Gastroesophageal sphincter (tissue), 4 donors: ENCODE measurements at places on chromosomes 6 and 20. TPM values are rescaled to one million over a fixed set of nuclear protein-coding genes. Genes with fewer than 3 reads are reported as not detected.

- no peak for ATAC-seq
Measured at GRCh38 chr6:97292671-97293070, 9.7 kb upstream of the MMS22L start.

GRCh38 chr6:144123421-144123820 is 26.9 kb upstream of the STX11 start:
- no peak for ATAC-seq

- ATAC-seq = no peak
Measured at GRCh38 chr20:13422637-13423036, 201.6 kb downstream of the ISM1 start.

DNA sequence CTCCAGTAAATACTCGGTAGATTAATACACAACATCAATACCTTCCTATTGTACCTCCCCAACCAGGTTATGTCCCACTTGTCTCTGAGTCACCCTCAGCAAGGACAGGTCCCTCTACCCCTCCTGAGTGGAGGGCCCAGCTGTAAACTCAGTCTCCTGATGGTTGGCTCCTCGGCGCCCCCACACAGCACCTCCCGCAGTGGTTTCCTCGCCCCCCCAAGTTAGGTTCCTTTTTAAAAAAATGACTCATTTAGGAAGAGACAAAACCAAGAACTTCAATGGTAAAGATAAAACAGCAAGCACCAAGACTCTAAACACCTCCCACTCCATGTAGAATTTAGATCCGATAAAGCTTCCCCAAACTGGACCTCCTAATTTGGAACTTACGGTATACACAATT is 83.5 kb downstream of the TRERF1 start:
- no peak for ATAC-seq

DNA sequence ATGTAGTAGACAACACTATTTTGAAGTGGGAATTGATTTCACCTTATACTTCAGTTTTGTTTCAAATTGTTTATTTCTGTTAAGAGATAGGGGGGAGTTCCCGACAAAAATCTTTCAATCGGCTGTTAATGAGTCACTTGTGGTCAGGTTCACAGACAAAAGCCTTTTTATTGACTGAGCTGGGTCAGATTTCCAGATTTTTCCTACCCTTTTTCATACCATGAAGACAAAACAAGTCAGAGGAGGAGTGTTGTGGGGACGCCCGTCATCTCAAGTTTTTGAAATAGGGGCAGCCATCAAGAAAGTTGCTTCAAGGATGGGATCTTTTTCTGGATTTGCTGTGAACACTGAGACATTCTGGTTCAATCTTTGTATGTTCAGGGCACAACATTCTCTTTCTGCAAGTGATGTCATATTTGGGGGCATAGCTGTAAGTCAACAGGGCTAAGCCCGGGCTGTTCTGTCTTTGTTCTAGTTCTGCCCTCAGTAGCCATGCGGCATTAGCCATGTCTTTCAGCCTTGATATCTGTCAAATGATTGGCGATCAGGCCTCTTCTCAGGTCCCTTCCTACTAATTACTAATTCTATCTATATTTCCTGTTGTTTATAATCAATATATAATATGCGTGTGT is 496.0 kb upstream of the MARCKS start:
- ATAC-seq = no peak

The FAM83C gene
- 1.4 TPM for total RNA-seq

- peak; percentile 58 for ATAC-seq
Measured at GRCh38 chr6:128803911-128804310, 79.0 kb upstream of the LAMA2 start.

DNA sequence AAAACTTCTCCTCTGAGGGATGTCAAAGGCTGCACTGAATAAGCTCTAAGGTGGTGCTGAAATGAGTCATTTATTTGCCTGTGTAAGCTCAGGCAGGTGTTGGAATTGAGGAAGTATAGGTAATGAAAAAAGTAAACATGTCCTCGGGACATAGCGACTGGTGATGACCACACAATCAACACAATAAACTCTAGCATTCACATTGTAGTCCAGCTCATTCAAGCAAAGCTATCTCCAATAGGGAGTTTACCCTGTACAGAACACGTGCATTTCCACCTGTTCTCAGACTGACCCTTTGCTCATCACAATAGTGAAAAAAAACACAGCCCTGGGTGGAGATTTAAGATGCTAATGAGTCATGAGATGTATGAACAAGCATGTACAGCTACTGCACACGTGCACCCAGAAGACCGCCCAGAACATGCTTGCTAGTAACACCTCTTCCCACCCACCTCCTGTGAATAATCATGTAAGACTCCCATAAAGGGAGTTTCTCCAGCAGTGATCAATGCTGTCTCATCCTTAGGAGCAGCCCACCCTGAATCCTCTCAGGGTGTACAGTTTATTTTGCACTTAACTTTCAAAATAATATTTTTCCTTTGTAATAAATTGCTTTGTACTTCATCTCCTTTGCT is 33.0 kb upstream of the POU5F1 start:
- peak; percentile 57 for ATAC-seq

- no peak for ATAC-seq
Measured at GRCh38 chr20:64083804-64084684, at the start of gene LKAAEAR1. Gene LKAAEAR1 (minus strand): TSS chr20:64084398. CDS start chr20:64084219, 179 bp downstream.

The CRISP3 gene
- total RNA-seq = 35.3 TPM

DNA sequence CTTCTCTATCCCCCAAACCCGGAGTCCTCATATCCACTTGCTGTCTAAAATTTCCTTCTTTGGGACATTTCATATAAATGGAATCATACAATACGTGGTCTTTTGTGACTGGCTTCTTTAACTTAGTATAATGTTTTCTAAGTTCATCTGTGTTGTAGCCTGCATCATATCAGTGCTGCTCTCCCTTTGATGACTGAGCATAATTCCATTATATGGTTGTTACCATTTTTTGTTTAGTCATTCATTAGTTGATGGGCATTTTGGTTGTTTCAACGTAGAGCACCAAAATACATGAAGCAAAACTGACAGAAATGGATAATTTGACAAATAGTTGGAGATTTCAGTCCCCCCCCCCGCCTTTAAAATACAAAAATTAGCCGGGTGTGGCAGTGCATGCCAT is 71.5 kb downstream of the ZFAND3 start:
- ATAC-seq = no peak

GRCh38 chr6:98486057-98486456 is 348.3 kb upstream of the POU3F2 start:
- ATAC-seq = no peak

DNA sequence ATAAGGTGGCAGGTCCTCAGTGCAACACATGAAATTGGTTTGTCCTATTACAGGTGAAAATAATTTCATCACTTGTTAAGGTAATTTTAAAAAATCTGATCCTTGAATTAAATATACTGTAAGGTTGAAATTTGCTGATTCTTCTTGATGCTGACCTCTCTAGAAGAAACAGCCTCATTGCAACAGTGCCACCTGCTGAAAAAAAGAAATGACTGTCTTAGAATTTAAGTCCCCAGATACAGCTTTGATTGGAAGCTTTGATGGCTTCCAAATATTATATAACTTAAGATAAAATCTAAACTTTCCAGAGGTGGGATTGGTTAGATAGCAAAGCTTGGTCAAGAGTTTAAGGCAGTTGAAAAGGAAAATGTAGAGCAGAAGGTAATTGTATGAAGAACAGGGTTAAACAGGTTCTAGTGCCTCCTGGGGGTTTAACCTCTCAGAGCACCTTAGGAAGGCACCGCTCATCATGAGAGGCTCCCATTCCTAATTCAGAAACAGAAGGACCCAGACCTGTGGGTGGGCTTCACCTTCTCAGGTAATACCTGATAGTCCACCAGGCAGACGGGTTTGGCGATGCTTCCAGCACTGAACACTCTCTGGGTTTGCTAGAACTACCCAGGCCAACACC is 401.0 kb downstream of the PAX1 start:
- ATAC-seq = no peak

GRCh38 chr20:37775200-37775599 is 81.4 kb downstream of the CTNNBL1 start:
- no peak for ATAC-seq

DNA sequence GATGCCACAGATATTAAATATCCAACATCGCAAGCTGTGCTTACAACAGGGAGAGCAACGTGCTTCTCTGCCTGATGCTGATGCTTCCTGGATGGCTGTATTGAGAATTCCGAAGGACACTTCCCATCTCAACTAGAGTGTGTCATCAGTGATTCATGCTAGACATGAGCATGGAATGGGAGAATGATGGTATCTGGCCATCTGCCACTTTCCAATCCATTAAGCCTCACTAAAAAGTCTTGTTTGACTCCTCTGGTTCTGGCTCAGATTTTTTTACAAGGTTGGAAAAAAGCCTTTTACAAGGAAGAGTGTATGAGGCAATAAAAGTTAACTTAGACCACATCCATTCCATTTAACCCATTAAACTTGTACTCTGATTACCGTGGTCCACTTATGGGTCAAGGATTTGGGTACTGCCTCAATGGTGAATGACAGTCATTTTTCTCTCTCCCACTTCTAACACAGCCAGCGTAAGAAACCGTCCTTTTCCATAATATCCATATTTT is 265.3 kb downstream of the UST start:
- peak; percentile 79 for ATAC-seq

DNA sequence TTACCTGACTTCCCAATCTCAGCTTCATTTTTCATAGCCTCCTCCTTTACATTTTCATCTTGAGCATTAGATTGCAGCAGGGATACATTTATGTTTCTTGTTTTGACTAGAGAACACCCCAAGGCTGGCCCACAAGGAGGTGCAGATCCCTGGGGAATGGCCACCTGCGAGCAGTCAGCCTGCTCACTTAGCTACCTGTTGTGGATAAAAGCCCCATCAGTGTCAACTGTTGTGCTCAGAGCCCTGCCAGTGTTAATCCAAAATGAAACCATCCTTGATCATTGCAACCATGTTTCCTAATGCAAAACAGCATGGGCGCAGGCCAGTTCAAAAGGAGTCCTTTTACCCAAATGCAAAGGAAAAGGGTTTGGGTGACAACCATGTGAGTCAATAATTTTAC is 50.8 kb downstream of the CNR1 start:
- no peak for ATAC-seq

GRCh38 chr6:159232106-159232645 is 63.0 kb downstream of the FNDC1 start:
- no peak for ATAC-seq

GRCh38 chr6:109493865-109494264 is 10.8 kb upstream of the ZBTB24 start:
- ATAC-seq = no peak

GRCh38 chr6:117078624-117079023 is 186.7 kb upstream of the VGLL2 start:
- no peak for ATAC-seq

GRCh38 chr6:2171728-2172127 is 73.7 kb downstream of the GMDS start:
- ATAC-seq = no peak

The BYSL gene
- 8.9 TPM for total RNA-seq

DNA sequence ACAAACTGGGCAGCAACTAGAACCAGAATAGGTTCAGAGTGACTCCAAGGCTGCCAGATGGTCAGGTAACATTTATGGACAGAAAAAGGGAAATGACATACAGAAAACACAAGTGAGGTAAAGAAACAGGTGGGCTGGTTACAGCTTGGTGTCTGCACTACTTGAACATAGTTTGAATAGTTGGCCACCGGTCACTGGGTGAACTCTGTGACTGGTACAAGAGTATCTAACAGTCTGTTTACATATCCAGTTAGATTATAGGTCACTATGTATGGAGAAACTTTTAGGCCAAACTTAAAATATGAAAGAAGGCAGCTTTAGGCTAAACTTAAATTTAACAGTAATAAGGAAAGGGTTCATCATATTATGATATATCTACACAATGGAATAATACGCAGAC is 32.9 kb downstream of the LCA5 start:
- ATAC-seq = no peak

The GJA1 gene
- total RNA-seq = 288 TPM

The NRSN1 gene
- total RNA-seq = 0.40 TPM

GRCh38 chr20:64040231-64041039 is 4.5 kb downstream of the C20orf204 start:
- ATAC-seq = no peak

- no peak for ATAC-seq
Measured at GRCh38 chr6:7088076-7088742, 19.6 kb upstream of the RREB1 start.
